ENCODE measurements at places on chromosomes 12 and 14.

- DNase-seq = no peak
These were observed 21.0 kb upstream of the PPP1R13B start for GRCh38 chr14:103868242-103868897.

DNA sequence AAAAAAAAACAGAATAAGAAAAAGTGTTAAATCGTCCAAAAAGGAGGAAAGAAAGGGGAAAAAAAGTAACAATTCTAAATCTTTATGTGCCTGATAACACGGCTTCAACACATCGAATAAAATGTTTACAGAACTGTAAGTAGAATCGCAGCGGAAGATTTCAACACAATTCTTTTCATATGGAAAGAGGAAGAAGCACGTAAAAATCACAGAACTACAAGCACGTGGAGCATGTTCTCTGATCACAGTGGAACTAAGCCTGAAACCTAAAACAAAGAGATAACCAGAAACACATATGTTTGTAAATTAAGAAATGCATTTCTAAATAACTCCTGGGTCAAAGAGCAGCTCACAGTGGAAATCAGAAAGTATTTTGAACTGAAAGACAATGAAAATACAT is 8.7 kb downstream of the CLEC7A start:
- no peak for DNase-seq

DNA sequence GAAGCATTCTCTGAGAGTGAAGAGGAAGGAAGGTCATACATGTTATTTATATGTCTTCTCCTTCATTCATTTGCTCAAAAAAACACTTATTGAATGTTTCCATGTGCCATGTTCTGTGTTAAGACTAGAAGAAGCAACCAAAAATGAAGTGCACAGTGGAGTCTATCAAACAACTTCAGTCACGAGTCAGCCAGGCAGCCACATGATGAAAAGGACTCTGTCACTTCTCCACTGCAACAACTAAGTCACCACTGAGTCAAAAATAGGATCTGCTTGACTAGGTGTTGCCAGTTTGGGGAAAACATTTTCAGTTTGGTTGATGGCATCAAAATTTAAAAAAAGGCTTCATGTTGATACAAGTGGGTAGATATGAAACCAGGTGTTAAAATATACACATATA is 142.5 kb downstream of the PDE3A start:
- no peak for DNase-seq

GRCh38 chr12:68855111-68855510 is 47.1 kb downstream of the MDM2 start:
- DNase-seq = no peak

GRCh38 chr12:103915306-103915705 is 14.9 kb upstream of the HSP90B1 start:
- no peak for DNase-seq

DNA sequence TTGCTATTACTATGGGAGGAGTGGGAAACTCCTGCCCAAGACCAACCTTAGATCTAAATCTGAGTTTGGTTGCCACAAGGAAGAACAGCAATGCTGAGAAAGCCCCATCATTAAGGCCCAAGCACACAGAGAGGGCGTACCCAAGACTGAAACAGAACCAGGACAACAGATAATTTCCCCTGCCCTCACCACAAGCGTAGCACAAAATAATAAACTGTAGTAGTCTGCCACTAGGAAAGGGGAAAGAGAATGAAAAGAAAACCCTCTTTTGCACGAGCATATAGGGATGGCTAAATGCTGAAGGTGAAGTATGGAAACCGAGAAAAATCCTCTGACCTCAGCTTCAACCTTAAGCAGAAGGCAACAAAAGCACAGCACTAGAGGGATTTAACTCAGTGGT is 76.5 kb upstream of the DHRS4 start:
- no peak for DNase-seq

DNA sequence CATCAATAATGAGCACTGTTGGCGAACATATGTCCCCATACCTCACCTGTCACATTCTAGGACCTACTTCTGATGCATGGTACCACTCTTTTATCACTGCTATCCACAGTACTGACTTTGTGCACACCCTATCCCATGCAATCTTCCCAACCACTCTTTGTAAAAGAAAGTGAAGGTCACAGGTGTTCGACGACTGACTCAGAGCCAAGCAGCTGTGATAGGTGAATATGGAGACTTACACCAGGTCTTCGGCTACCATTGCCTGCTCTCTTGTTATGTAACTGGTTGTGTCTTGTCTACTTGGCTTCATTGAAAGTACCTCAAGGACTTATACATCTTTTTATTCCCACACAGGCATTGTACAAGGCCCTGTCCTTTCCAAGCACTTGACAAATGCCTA is 169.0 kb downstream of the ANO2 start:
- DNase-seq = no peak

DNA sequence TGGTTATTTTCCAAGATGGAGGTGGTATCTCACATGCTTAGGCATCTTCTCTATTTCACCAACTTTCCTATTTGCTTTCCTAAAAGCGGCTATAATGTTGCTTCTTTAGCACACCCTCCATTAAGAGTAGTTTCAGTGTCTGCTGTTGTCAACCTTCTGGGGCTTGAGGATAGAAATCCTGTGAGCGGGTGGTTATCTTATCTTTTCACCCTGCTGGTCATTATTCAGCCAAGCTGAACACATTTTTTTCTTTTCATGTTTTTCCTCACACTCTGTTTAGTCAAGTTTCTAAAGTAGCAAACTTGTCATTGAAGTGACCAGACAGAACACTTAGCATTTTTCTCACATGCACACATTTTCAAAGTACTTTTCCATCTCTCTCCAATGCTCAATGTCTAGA is 104.5 kb downstream of the SLC8A3 start:
- no peak for DNase-seq

DNA sequence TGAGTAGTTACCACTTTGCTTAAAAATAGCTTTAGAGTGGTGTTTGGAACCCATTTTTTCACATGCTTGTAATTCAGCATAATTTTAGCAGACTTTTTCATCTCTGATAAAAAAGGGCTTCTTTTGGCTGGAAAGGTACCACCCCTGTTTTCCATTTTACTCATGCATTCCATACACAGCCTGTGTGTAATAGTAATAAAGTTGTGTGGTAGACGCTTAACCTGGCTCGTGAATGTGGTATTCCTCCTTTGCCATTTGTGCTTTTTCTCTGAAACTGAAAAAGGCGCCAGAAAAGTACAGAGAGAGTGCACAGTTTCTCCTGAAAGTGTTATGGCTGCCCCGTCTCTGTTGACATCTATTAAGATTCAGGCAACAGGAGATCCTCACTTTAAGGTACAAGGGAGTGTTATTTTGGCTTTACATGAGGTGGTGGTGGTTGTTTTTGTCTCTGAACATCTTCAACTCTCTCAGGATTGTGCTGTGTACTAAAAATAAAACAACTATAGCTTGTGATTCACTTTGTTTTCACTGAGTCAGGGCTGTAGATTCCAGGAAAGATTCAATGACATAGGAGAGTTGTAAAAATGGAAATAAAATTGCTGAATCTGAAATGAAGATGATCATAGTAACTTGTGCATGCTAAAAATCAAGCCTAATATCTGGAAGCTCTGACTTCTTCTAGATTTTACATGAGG is 45.6 kb upstream of the MIS18BP1 start:
- no peak for DNase-seq

DNA sequence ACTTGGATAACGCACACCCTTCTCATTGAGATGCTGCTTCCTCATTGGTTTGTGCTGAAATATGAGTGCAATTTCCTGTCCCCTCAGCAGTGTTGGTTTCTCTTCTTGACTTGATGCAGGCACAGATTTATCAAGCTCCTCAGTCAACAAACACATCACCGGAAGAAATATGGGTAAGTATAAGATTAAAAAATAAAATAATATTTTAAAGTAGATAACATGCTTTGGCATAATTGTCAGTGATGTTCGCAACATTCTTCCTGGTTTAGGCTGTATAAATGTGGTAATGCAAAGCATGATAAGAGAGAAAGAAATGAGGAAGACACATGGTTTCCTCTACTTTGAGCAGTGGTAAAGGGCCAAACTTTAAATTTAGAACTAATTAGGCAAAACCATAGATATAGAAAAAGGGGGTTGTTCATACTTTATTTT is at the start of gene GPR65:
TSS of gene GPR65 (plus strand) at position 86 of the 432 bp plus-strand sequence. CDS start 5,713 bp downstream, outside the sequence.
- DNase-seq = no peak

GRCh38 chr12:132319359-132319950 is 9.9 kb downstream of the GALNT9 start:
- DNase-seq = no peak

DNA sequence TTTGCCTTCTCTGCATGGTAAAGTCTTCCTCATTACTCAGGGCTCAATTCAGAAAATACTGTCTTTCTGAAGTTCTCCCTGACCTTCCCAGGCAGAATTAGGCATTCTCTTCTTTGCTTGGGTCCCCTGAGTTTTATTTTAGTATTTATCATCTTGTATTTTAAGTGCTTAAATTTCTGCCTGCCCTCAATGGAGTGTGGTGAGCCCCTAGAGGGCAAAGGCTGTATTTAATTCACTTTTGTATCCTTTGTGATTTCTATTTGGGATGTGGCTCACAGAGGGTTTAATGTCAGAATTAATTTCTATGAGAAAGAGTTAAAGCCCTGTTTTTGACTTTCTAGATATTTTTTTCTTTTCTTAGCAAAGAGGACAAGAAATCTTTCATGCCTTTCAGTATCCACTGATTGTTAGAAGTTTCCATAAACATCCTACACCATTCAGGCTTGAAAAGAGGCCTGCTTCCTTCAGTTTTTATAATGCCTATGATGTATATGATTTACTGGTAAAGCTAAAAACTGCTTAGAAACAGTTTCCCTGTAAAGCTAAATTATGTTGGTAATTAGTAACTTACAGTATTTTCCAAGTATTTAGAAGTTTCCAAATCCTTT is 55.6 kb upstream of the PTPRB start:
- no peak for DNase-seq

DNA sequence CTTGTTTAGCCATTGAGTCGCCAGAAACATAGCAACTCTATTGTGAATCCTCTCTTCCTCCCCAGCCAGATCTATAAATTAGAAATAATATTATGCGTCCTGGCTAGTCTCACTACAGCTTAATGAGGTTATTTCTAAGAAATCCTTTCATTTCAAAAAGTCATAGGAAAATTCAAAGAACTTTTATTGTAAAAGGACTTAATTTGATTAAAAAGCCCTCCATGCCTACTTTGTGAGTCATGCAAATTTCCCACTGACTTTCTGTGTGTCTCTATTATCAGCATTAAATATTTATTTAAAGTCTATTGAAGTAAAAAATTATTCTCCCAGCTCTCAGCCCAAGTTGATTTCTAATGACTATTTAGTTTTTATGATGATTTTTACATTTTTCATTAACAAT is 160.7 kb downstream of the PHLDA1 start:
- no peak for DNase-seq

GRCh38 chr12:81874586-81874985 is 115.4 kb upstream of the PPFIA2 start:
- DNase-seq = no peak

DNA sequence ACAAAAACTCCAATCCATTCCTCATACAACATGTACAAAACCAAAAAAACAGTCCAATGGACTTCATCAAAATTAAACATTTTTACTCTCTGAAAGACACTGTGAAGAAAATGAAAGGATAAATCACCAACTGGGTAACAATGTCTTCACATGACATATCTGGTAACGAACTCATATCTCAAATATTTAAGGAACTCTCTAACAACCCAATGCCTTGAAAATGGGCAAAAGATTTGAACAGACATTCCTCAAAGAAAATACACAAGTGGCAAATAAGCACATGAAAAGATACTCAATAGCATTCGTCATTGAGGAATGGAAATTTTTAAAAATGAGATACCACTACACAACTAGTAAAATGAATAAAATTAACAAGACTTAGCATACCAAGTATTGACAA is 198.7 kb upstream of the RASSF8 start:
- no peak for DNase-seq

DNA sequence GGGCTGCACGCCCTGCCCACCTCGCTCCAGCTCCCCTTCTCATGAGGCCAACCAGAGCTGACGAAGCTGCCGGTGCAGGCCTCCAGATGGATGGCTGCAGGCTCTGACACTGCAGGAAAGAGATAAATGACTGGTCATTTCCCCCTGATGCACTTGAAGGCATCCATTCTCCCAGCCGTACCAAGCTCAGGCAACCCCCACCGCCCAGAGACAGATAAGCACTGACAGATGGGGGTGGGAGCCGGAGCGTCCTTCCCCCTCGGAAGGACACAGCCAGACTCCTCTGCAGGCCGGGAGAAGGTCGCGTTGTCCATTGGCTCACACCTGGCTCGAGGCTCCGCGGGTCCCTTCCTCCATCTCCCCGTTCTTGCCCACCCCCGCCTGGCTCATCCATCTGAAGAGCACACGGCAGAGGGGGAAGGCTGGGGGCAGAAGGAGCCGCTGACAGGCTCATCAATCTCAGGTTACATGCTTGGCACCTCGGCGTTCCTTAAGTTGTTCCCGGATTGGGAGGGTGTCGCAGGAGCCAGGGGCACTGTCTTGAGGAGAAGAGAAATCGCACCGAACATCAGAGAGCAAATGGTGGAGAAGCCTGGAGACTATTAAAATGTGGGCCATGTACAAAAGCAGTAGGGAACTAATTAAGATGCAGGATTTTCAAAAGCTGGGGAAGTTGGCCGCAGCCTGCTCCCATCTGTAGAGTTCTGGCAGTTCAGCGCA is 151.6 kb downstream of the DPF3 start:
- no peak for DNase-seq

DNA sequence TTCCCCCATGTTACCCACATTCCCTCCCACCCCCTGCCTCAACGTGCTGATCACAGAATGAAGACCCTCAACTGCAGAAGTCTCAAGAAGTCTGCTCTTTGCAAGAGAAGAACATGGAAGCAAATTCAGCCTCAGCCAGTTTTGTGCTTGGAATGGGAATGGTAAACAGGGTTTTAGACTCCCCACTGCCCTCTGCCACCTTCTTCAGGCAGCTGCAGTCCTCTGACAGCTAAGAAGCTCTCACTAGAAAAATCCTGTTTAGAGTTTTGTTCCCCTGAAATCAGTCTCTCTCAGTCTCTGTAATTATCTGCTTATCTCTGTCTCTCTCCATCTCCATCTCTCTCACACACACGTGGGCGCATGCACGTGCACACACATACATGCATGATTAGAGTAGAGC is 85.4 kb downstream of the CRACR2A start:
- DNase-seq = no peak

DNA sequence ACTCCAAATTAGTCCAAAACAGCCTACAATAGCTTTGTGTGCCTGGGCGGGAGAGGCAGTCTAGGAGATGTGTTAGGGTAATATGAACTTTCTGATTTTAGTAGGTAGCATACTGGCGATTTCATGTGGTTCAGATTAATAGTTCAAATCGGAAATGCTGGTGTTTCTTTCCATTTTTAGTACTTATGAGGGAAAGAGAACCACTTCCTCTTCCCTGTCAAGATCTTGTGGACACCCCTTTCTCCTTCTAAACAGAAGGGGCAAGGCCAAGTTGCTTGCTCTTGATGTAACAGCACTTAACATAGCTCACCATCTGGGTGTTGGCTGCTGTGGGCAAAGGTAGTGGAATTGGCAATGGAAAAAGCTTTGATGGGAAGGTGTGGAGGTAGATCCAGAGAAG is 32.2 kb upstream of the IGF1 start:
- DNase-seq = no peak

Data from left hindlimb (tissue), 1 donor.